ENCODE measurements at places on chromosomes 2 and 18.

- DNase-seq = no peak
Measured at GRCh38 chr2:240146141-240146561, 5.7 kb upstream of the OTOS start.

DNA sequence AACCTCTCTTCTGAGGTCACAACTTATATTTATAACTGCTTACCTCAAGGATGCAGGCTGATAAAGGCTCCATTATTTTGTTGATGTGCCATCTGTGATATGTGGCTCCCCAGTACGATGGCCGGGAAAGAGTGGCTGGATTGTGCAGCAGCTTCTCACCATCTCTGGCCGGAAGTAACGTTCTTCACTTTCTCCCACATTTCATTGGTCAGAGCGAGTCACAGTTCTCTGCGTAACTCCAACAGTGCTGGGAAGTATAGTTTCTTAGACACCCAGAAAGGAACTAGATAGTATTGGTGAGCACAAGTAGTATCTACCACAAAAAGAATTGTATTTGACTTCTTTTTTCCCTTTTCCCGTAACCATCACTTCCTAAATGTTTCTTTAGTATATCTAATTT lies 28.7 kb downstream of the ZSWIM2 start:
- DNase-seq = no peak

DNA sequence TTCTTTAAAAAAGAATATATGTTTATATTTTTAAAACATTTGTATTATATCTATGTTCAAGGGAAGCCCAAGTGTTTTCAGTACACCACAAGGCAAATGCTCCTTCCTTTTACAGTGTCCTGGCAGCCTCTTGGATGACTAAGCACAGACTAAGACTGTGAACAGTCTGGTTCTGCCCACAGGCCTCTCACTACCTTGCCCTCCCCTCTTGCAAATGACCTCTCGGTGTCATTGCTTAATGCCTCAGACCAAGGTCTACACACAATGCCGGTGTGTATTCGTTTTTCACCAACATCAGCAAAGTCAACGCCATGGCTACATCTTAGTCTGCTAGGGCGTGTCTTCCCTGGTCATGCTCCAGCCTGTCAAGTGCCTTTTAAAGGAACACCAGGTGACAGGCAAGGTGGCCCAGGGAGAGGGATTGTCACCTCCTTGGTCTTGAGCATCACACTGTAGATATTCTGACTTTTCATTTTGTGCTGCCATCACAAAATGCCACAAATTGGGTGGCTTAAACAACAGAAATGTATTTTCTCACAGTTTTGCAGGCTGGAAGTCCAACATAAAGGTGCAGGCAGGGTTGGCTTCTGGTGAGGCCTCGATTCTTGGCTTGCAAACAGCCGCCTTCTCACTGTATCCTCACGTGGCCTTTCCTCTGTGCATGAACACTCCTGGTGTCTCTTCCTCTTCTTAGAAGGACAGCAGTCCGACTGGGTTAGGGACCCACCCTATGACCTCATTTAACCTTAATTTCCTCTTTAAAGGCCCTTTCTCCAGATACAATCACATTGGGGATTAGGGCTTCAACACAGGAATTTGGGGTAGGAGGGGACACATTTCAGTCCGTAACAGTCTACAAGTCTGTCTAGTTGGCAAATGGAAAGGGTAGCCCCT lies 266.5 kb downstream of the KLHL29 start:
- DNase-seq = no peak

- no peak for DNase-seq
Measured at GRCh38 chr2:175973373-175973772, 28.7 kb downstream of the LNPK start.

DNA sequence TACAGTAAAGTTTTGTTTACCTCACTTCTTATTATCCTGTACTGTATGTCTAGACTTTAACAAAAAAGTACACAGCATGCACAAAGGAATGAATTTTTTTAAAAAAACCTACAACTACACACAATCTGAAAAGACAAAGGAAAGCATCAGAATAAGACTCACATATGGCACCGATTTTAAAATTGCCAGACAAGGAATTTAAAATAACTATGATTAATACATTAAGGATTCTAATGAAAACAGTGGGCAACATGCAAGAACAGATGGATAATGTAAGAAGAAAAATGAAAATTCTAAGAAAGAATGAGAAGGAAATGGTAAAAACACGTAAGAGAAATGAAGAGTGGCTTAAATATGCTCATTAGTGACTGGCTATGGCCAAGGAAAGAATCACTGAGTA lies 638.2 kb downstream of the FBXO15 start:
- DNase-seq = no peak

DNA sequence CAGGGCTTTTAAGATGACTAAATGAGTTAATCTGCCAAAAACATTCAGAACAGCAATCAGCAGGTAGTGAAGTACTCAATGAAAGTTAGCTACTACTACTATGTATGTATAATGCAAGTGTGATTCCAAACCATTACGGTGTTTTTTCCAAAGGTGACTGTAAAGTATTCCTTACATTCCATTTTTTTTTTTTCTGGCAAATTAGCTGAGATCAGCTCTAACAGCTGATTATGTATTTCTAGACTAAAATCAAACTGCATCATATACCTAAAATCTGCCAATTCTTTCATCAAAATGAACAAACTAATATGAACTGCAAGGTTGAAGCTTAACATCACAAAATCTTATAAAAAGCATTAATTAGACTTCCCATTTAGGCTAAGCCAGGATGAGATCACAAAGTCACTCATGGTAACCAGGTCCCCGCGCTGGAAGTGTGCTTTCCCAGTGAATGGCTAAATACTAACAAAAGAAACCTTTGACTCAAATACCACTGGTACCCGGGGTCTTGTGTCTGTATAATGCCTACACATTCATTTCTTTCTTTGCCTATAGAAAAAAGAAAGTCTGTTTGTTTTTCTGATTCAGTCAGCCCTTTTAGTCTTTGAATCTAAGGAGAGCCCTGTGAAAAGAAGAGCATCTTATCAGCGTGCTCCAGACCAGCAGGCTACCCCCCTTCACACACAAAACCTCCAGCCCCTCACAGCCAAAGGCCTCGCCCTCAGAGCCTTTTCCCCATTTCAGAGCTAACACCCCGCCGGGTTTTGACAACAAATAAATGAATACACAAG lies 88.3 kb downstream of the RBMS1 start:
- DNase-seq = no peak

GRCh38 chr2:239318151-239318611 lies 82.6 kb downstream of the HDAC4 start:
- no peak for DNase-seq

GRCh38 chr2:228545748-228546145 lies 364.3 kb upstream of the SPHKAP start:
- DNase-seq = no peak

GRCh38 chr2:54529935-54530334 lies 73.8 kb downstream of the SPTBN1 start:
- no peak for DNase-seq

DNA sequence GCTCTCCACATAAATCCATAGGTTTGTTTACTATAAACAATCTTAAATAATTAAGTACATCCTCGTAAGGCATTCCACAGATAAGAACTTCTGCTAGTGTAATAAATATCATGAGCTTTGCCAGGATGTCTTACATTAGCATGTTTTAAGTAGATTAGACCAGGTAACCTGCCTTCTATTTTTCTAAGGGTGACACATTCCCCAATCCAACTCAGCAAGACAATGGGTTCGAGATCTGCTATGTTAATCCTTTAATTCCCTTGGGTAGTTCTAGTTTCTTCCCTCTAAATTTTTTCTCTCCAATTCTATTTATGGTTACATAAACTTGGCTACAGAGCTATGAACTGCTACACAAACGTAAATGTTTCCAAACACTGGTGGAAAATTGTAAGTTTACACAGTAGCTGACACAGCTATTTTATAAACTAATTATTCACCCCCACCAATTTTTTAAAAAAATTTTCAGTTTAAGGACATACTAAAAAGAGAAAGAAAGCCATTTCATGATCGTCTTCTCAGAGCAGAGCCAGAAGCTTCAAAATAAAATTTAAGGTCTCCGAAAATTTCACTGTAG lies 386.5 kb upstream of the SLC39A10 start:
- no peak for DNase-seq

DNA sequence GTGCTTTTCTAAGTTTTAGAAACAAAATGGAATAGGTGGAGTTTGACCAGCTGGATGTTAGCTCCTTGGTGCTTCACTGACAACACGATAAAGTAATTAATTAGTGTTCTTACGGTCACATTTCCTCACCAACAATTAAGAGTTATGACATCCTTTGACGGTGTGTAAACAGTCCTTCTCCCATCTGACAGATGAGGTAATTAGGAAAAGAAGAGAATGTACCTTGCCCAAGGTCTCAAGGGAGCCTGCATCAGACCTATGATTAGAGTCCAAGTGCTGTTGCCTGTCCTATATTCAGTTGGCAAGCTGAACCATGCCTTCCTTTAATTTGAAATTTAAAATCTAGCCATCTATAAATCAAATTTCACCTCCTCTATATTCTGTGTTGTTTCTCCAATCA lies 48.3 kb upstream of the STK17B start:
- DNase-seq = no peak

DNA sequence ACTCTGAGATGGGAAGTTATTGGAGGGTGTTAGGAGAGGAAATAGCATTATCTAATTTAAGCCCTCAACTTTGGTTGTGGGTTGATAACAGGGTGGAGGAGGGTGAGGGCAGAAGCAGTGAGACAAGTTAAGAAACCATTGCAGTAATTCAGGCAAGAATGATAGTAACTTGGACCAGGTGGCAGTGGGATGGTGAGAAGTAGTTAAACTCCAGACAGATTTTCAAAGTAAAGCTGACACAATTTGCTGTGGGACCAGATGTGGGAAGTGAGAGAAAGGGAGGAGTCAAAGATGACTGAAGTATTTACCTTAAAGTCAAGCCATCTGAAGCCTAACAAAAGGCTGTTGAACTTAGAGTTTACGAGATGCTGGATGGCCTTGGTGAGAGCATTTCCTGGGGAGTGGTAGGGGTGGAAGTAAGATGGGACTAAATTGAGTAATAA lies 163.2 kb upstream of the KLF7 start:
- DNase-seq = no peak

DNA sequence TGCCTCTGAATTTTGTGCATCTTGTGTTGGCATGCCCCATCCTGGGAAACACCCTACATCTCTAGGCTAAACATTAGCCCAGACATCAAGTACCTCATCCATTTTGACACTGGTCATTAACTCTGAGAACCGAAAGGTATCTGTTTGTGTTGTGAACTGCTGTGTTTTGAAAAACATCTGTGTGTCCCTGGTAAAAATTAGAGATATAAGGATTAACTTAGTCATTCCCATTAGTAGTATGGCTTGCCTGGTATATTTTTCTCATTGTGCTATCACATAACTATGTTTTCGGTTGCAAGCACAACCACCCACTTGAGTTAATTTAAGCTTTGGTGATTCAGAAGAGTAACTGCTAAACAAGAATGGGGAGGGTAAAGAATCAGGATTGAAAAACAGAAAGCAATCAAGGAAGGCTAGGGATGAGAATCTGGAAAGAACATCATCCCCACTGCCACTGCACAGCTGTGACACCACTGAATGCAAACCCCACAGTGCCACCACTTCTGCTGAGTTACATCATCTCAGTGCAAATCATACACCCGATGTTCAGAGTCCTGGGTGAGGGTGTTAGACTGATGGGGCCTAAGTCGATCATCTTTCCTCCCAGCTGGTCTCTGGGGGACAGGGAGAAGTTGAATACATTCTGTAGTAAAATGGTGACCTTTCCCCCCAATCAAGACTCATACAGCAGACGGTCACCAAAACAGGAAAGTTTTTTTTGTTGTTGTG lies 234.0 kb downstream of the EPHA4 start:
- DNase-seq = no peak

- DNase-seq = no peak
Measured at GRCh38 chr2:168679081-168679480, 123.4 kb upstream of the NOSTRIN start.

GRCh38 chr18:28398471-28398870 lies 221.5 kb upstream of the CDH2 start:
- DNase-seq = no peak

- no peak for DNase-seq
Measured at GRCh38 chr2:112683550-112684414, 37.0 kb upstream of the NT5DC4 start.

GRCh38 chr2:12701786-12702167 lies 15.0 kb upstream of the TRIB2 start:
- no peak for DNase-seq

- DNase-seq = no peak
Measured at GRCh38 chr2:12167525-12168317, 421.3 kb downstream of the LPIN1 start.

DNA sequence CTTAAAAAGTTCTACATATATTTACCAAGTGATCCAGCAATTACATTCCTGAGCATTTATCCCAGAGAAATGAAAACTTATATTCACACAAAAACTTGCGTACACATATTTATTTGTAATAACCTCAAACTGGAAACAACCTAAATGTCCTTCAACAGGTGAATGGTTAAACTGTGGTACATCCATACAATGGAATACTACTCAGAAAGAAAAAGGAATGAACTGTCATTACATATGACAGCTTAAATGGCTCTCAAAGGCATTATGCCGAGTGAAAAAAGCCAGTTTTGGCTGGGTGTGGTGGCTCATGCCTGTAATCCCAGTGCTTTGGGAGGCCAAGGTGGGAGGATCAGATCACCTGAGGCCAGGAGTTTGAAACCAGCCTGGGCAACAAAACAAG lies 79.1 kb upstream of the DYNC1I2 start:
- no peak for DNase-seq

DNA sequence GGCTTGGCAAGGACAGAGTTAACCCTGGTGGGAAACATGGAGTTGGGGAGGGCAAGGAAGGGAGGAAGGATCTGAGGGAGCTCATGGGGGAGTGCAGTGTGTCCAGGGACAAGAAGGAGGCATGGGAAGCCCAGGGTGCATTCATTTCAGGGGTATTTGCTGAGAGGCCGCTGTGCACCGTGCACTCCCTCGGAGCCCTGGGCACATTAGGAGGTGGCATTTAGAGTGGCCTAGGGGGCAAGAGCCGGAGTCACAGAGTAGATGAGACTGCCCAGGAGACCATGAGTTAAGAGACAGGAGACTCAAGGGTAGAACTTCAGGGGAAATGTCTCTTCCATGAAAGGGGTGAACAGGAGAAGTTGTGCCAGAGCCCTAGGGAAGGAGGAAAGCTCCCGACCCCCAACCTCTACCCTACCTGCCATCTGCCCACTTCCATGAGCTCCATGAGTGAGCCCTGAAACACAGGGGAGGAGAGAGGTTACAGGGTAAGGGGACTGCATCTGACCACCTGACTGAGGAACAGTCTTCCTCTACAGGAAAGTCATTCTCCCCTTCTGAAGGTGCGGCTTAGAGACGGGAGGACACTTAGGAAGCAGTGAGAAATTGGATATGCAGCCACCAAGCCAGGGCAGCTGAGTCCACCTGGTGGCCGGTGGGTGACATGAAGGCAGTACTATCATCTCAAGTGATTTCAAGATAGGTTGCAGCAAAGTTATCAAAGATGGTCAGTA lies 58.5 kb upstream of the COPS8 start:
- DNase-seq = peak; percentile 54

- DNase-seq = no peak
Measured at GRCh38 chr2:150589681-150590080, 102.2 kb upstream of the RND3 start.

GRCh38 chr2:68812251-68812650 lies 58.9 kb downstream of the BMP10 start:
- no peak for DNase-seq
